NCI-H69 (cell line): ENCODE measurements at places on chromosomes 13 and 19.

DNA sequence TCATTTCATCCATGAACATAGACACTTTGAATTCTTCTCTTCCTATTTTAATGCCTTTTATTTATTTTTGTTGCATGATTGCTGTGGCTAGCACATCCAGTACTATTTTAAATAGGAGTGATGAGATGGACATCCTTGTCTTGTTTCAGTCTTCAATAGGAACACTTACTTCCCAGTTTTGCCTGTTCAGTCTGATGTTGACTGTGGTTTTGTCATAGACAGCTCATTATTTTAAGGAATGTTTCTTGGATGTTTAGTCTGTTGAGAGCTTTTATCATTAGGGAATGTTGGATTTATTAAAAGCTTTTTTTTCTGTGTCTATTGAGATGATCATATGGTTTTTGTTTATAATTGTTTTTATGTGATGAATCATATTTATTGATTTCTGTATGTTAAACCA, 586.6 kb downstream of the SLITRK1 start:
- DNase-seq, result no peak

DNA sequence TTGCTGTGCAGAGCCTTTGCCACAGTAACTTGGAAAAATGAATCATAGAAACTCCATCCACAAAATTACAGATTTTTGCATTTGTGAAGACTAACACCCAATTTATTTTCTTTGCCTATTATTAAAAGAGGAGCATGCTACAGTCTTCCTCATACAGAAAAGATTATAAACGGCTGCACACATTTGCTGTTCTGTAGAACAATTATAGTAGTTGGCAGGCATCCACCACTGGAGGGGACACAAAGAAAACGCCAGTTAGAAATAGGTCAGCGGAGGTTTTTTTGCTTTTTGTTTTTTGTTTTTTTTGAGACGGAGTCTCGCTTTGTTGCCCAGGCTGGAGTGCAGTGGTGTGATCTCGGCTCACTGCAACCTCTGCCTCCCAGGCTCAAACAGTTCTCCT, 51.6 kb downstream of the SACS start:
- DNase-seq, result peak; percentile 1

- DNase-seq, result no peak
Measured at GRCh38 chr13:41854758-41855157, 106.2 kb downstream of the VWA8 start.

DNA sequence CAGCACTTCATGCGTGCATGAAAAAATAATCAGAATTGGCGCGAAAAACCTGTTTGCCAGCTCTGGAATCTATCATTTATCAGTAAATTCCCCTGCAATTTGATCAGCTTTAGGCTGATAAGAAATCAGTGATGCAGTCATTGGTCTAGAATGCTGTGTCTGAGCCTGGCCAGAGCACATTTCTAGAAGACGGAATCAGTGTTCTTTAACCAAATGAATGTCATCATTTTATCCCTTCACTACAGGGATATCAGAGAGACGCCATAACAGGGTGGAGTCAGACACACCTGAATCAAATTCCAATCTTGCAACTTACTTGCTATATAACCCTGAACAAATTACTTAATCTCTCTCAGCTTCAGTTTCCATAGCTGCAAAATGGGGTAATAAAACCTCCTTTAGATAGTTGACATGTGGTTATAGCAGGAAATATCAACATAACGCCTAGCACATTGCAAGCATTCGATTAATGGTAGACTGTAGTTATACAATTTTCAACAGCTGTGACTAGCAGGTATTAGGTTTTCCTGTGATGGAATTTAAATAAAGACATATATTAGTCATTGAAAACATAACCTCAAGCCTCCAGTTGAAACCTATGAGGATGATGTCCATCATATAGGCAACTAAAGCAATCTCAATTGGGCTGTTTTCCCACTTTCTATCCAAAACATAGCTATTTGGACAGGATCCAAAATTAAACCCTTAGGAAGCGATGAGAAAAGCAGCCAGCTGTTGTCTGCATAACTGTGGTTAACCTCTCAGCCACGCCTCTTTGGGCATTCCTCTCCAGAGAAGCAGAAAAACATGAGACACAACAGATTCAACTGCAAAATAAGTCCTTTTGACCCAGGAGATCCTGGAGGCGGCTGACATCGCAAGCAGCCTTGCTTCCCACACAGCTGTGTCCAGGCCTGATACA, 51.6 kb upstream of the UBL3 start:
- DNase-seq, result peak; percentile 50

DNA sequence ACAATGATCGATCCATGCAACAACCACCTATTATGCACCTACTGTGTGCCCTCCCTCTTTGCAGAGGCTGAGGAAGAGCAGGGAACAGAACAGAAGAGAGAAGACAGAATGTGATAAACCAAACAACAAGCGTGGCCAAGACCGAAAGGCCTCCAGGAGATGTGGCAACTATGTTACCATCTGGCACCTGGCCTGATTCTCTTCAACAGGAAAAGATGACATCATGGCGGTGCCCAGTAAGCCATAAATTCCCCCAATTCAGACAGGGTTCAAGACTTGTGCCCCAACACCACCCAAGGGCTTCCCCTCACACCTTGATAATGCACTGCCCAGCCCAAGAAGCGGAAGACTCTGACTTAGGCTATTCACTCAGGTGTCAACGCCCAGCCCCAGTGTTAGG, 44.3 kb downstream of the SLC7A1 start:
- no peak for DNase-seq

DNA sequence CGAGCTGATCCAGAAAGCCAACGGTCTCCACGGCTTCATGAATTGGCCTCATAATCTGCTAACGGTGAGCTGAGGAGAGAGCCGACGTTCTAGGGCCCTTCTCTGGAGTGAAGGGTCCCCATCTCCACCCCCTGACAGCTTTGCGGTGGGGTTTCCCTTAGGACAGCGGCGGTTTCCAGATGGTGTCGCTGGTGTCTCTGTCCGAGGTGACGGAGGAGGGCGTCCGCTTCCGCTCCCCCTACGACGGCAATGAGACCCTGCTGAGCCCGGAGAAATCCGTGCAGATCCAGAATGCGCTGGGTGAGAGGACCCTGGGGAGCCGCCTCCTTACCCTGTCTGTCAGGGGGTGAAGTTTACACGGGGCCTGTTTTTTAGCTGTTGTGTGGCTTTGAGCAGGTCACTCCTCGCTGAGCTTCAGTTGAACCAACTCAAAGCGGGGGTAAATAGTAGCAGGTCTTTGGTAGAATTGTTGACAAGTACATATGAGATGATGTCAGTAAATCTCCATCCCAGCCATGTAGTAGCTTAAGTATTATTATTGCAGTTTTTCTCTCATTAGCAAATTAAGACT, 801 bp downstream of the QTRT1 start:
- DNase-seq, result peak; percentile 73

GRCh38 chr13:112905086-112905485, 63.9 kb upstream of the MCF2L start:
- DNase-seq, result no peak

GRCh38 chr19:49213791-49214190, 56.2 kb downstream of the TRPM4 start:
- no peak for DNase-seq

GRCh38 chr13:77038907-77039480, 12.0 kb upstream of the FBXL3 start:
- no peak for DNase-seq

GRCh38 chr13:113205428-113205931, 3.0 kb downstream of the PCID2 start:
- no peak for DNase-seq

GRCh38 chr19:20318616-20319015, 151.6 kb downstream of the ZNF486 start:
- DNase-seq, result no peak

GRCh38 chr13:39490136-39490535, 112.9 kb downstream of the LHFPL6 start:
- DNase-seq, result no peak

- peak; percentile 23 for DNase-seq
Measured at GRCh38 chr19:3576696-3577443, 4.1 kb downstream of the HMG20B start.

GRCh38 chr19:12838182-12838885, at the start of gene MAST1:
TSS of gene MAST1 (plus strand) at chr19:12838515. CDS start at chr19:12838573, 58 bp downstream.
- DNase-seq, result peak; percentile 90

GRCh38 chr19:58123354-58123753, 25.3 kb upstream of the ZSCAN18 start:
- no peak for DNase-seq

DNA sequence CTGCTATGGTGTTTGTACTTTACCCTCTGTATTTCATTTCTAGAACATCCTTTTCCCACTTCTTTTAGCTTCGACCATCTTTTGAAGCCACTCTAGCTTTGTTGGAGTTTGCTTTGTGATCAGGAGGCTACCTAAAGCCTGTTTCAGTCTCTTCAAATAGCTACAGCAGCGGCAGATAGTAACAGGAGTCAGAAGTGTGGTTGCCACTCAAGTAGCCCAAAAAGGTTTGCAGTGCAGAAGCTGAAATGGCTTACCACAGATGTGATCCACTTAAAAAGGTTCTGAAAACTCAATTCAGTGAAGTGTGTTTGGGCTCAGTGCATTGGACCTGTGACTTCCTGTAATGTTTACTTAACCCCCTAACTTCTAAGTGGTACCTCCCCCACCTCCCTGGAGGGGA, 26.2 kb downstream of the WASF3 start:
- DNase-seq, result no peak

DNA sequence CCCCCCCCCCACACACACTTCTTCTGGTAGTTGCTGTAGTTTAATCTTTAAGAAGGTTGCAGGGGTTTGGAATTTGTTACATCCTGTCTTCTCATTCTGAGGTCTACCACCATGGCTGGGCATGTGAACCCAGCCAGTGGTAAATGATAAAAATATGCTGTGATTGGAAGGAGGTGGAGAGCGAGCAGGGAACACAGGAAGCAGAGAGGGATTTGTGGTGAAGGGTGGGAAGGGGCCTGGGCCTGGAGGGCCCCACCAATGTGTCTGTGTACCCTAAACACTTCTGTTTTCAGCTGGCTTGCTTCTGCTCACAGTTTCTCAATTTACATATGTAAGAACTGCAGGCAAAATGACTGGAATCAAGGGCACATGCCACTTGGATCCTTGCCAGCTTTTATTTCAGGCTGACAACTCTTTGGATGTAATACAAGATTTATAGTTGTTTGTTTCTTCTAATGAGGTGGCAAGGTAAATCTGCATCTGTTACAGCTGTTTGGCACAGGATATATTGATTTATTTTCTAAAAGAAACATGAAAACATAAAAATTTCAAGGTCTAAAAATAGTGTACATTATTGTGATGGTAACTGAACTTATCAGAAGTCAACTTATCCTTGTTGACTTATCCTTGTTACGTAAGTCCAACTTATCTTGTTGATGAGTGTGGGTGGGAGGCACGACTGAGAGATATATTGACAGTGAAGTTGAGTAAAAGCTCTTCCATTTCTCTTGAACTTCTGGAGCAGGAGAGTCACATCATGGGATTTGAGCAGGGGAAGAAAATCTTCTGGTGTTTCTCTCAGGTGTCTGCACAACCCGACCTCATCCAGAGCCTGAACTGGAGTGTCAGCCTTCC, 313.2 kb downstream of the SHISA2 start:
- DNase-seq, result peak; percentile 1

DNA sequence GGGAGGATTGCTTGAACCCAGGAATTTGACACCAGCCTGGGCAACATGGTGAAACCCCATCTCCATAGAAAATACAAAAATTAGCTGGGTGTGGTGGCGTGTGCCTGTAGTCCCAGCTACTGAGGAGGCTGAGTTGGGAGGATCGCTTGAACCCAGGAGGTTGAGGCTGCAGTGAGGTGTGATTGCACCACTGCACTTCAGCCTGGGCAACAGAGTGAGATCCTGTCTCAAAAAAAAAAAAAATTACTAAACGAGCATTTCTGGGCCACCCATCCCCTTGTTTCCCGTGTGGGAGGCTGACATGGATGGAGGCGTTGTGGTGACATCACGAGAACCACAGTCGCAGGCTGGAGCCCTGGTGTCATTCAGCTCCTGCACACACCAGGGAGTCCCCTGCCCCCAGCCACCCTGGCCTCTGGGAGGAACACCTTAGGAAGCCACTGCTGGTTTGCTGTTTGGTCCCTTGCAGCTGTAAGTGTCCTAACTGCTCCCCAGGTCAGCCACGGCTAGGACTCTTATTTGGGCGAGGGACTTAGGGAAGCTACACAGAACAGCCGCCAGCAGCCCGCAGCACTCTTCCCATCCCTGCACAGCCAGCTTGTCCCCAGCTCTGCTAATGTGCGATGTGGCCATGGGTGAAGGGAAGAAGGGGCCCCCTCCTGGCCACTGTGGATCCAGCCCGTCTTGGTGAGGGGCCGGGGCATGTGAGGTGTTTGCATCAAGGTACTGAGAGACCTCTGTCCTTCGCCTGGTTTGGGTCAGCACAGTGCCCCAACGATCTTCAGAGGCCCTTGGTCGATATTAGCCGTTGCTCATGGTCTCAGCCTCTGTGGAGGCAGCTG, 12.7 kb downstream of the NKPD1 start:
- DNase-seq, result no peak
